ENCODE measurements at places on chromosomes 4 and X. TPM values are rescaled to one million over a fixed set of nuclear protein-coding genes. Genes with fewer than 3 reads are reported as not detected.

The PNMA3 gene
- 1.1 TPM for total RNA-seq

GRCh38 chr4:113756005-113756410 is 5.5 kb downstream of the CAMK2D start:
- peaks cover 47% of the 10 kb centered on the region for H3K36me3 ChIP-seq
- H3K4me3 ChIP-seq: peak overlapping the region; percentile 19
- peak overlapping the region; percentile 43 for H3K27ac ChIP-seq
- H3K4me1 ChIP-seq: peaks cover 45% of the 10 kb centered on the region
- H3K27me3 ChIP-seq: no peaks in the 10 kb centered on the region

The SASH3 gene
- total RNA-seq: 303 TPM

- no peaks in the 10 kb centered on the region for H3K4me1 ChIP-seq
- no peaks in the 10 kb centered on the region for H3K27me3 ChIP-seq
- H3K36me3 ChIP-seq: no peaks in the 10 kb centered on the region
- H3K4me3 ChIP-seq: no peak overlapping the region
These were observed 73.3 kb downstream of the DCTD start for GRCh38 chr4:182843808-182844325.

DNA sequence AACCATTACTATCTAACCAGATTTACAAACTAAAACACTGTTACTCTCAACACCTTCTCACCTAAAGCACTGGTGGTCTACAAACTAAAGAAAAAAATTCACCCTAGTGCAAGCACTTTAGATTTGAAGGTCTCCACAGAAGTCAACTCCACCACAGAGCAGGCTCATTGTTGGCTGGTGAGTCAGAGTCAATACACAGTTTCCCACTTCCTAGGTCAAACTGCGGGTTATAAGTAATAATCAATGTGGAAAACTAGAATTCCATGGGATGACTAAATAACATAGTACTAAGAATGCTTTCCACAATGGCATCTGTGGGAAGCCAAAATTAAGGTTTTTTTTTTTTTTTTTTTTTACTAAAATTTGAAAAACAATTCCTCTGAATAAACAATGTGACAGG is 191.8 kb downstream of the PDGFC start:
- H3K27me3 ChIP-seq: no peaks in the 10 kb centered on the region
- DNase-seq: no peak
- H3K4me1 ChIP-seq: no peaks in the 10 kb centered on the region
- no peak overlapping the region for H3K27ac ChIP-seq

The F8A2 gene
- not detected for total RNA-seq

The TCEAL7 gene
- not detected for total RNA-seq

DNA sequence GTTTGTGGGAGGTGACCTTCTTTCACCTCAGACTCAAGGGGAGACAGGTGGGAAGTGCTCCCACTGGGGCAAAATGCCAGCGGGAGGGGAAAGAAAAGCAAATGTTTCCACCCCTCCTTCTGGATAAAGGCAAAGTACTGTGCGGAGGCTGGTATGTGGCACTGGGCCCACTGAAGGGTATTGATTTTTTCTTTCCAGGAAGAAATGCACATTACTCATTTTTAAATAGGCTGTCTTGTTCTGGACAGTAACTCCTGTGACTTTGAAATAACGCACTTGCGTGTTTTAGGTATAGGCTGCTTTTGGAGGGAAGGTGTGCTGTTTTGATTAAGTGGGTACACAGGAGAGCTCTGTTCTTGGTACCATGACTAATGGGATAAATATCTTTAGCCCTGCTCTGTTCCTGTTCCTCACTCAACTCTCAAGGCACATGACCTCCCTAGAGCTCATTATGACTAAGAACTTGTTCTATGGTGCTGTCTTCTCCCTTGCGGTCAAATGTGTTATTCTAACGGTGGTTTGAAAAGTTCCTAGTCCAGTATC is 40.7 kb upstream of the MBTPS2 start:
- no peak overlapping the region for H3K4me3 ChIP-seq
- no peak for DNase-seq
- H3K4me1 ChIP-seq: no peaks in the 10 kb centered on the region

DNA sequence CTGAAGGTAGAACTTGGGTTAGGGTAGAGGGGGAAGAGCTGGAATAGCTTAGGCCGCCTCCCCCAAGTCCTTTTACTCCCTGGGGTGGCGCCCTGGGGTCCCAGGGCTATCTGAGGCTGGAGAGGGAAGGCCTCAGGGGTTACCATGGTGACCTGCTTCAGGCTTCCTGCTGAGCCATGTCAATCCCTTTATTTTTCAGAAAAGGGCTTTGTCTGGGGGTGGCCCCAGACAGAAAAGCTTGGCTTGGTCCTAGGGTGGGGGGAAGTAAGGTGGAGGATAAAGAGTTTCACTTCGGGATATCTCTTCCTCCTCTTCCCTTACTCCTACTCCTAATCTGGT is 6.3 kb downstream of the EFNB1 start:
- no peak overlapping the region for H3K27ac ChIP-seq
- H3K4me3 ChIP-seq: no peak overlapping the region
- H3K27me3 ChIP-seq: peaks cover 5% of the 10 kb centered on the region

DNA sequence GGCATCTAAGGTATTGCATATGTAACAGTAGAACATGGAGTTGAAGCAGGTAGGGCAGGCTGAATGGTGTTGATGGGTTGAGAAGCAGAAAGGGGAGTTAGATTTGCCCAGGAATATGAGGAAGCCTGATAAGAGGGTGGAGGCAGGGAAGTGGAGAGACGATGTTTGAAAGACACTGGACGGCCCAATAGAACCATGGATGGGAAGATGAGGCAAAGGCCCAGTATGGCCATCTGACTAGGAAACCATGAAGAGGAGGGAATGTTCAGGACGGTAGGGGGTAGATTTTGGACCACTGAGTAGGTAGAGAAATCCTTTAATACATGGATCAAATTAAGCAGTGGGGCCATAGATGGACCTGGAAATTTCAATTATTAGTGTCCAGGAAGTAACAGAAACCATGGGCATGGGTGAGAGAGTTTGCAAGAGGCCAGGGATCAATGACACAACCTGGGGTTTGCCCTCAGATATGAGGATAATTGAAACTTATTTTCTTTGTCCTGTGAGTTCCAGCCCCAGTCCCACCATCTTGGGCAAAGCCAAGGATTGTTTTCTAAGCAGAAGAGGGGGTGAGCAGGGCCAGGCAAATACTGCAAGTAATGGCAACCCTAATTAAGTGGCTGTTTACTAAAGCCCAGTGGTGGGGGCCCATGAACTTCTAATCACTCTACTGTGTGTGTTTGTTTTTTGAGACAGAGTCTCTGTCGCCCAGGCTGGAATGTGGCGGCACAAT is 2.5 kb upstream of the USP11 start:
- H3K27ac ChIP-seq: peak overlapping the region; percentile 18
- no peak for DNase-seq
- H3K4me1 ChIP-seq: peaks cover 10% of the 10 kb centered on the region
- no peaks in the 10 kb centered on the region for H3K27me3 ChIP-seq
- H3K4me3 ChIP-seq: no peak overlapping the region

The TMEM154 gene
- 20.0 TPM for total RNA-seq

Data from activated CD8-positive, alpha-beta T cell treated with anti-CD3 and anti-CD28 coated beads, Interleukin-2, amount 10 ng/mL, durations not matched to agents 7 days and 5 days (primary cell).